Subcutaneous preadipocyte (primary cell): ENCODE measurements at places on chromosomes 6 and 20. TPM values are rescaled to one million over a fixed set of nuclear protein-coding genes. Genes with fewer than 3 reads are reported as not detected.

Gene SMPDL3A
- 7.0 and 11.0 TPM in 2 replicates for total RNA-seq

Gene SLC35F1
- not detected in 2 replicates for total RNA-seq

Gene WFDC5
- not detected in 2 replicates for total RNA-seq

Gene CTCFL
- not detected in 2 replicates for total RNA-seq

Gene SYCP2L
- total RNA-seq, result under 0.01 TPM in 1 of 2 replicates, not detected in the other

Gene HLA-DQB1
- total RNA-seq, result not detected in 2 replicates

Gene FNDC1
- total RNA-seq, result 0.20 and 0.37 TPM in 2 replicates

Gene HLA-DOA
- under 0.01 TPM in 1 of 2 replicates, not detected in the other for total RNA-seq

Gene KCNK16
- total RNA-seq, result not detected in 2 replicates

Gene PBX2
- total RNA-seq, result 21.3 and 28.7 TPM in 2 replicates

Gene TASP1
- total RNA-seq, result 6.2 and 7.4 TPM in 2 replicates

Gene BTNL2
- not detected in 2 replicates for total RNA-seq

Gene HCRTR2
- total RNA-seq, result not detected in 2 replicates

Gene GGTLC1
- not detected in 2 replicates for total RNA-seq

Gene GPLD1
- under 0.01 and 0.73 TPM in 2 replicates for total RNA-seq

Gene CASS4
- total RNA-seq, result under 0.01 and 0.20 TPM in 2 replicates

Gene BMP2
- 1.1 and 2.5 TPM in 2 replicates for total RNA-seq

Gene NKX2-2
- total RNA-seq, result 0.20 TPM in 1 of 2 replicates, not detected in the other

Gene KIF25
- not detected in 2 replicates for total RNA-seq

Gene MICA
- total RNA-seq, result 27.6 and 37.5 TPM in 2 replicates

Gene SLC22A16
- total RNA-seq, result not detected in 2 replicates

Gene LGSN
- total RNA-seq, result not detected in 2 replicates

Gene PRKN
- 2.0 and 3.3 TPM in 2 replicates for total RNA-seq

Gene HMGCLL1
- total RNA-seq, result under 0.01 and 0.37 TPM in 2 replicates

Gene ELOVL2
- under 0.01 and 0.39 TPM in 2 replicates for total RNA-seq

Gene UST
- total RNA-seq, result 16.2 and 19.5 TPM in 2 replicates

Gene TCP11
- 0.37 and 0.59 TPM in 2 replicates for total RNA-seq

Gene SLC17A1
- not detected in 2 replicates for total RNA-seq
